ENCODE measurements at places on chromosomes 7 and 10. TPM values are rescaled to one million over a fixed set of nuclear protein-coding genes. Genes with fewer than 3 reads are reported as not detected.

The PDK4 gene
- 2.1 TPM for total RNA-seq

The ELFN1 gene
- 4.4 TPM for total RNA-seq

The DPYSL4 gene
- total RNA-seq: 5.4 TPM

The HMX3 gene
- total RNA-seq: not detected

The ZNF503 gene
- total RNA-seq: 30.4 TPM

The UBN2 gene
- 14.8 TPM for total RNA-seq

DNA sequence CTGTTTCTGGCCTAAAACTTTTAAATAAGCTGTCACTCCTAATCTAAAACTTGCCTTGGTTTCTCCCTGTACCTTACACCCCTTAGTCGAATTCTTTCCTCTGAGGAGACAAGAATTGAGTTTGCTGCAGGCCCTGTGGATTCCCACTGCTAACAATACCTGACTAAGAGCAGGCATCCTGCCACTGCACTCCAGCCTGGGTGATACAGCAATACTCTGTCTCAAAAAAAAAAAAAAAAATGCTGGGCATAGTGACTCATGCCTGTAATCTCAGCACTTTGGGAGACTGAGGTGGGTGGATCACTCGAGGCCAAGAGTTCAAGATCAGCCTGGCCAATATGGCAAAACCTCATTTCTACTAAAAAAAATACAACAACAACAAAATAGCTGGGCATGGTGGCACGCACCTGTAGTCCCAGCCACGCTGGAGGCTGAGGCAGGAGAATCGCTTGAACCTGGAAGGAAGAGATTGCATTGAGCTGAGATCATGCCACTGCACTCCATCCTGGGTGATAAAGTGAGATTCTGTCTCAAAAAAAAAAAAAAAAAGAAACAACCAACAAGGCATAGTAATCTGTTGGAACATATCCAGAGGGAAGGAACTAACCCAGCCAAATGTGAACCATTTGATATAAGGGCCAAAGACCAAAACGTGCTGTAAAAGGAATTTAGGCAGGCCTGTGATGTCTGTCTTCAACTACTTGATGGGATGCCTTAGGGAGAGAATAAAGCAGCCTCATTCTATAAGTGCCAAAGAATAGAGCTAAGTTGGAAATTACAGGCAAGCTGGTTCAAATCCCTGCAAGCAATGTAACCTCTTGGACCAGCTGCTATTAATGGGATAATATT is 732.7 kb upstream of the AUTS2 start:
- no peak overlapping the region for H3K4me3 ChIP-seq
- H3K27ac ChIP-seq: no peak overlapping the region
- H3K4me1 ChIP-seq: no peaks in the 10 kb centered on the region

DNA sequence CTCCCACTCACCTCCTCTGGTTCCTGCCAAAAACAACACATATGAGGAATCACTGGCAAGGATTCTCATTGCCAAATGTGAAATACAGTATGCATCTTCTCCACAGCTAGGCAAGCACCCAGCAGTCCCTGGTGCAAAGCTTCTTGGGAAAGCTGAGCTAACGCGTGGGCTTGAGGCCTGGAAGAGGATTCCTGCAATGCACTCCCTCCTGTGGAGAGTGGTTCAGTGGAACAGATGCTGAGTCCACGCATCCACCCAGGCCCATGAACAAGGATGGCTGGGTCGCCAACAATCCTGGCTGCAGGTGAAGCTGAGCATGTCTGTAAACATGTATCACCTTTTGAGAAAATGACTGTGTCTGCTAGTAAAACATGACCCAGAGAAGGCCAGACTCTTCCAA is 113.2 kb upstream of the CHST15 start:
- H3K36me3 ChIP-seq: no peaks in the 10 kb centered on the region
- DNase-seq: no peak
- H3K4me1 ChIP-seq: no peaks in the 10 kb centered on the region
- H3K27ac ChIP-seq: no peak overlapping the region
- no peak overlapping the region for H3K4me3 ChIP-seq

- DNase-seq: no peak
- H3K27ac ChIP-seq: no peak overlapping the region
- H3K4me1 ChIP-seq: peaks cover 34% of the 10 kb centered on the region
Measured at GRCh38 chr10:93996551-93996950, 2.8 kb downstream of the PLCE1 start.

GRCh38 chr10:99981581-99982199 is 28.1 kb downstream of the DNMBP start:
- H3K27me3 ChIP-seq: no peaks in the 10 kb centered on the region
- peak overlapping the region; percentile 44 for H3K27ac ChIP-seq
- H3K36me3 ChIP-seq: no peaks in the 10 kb centered on the region

DNA sequence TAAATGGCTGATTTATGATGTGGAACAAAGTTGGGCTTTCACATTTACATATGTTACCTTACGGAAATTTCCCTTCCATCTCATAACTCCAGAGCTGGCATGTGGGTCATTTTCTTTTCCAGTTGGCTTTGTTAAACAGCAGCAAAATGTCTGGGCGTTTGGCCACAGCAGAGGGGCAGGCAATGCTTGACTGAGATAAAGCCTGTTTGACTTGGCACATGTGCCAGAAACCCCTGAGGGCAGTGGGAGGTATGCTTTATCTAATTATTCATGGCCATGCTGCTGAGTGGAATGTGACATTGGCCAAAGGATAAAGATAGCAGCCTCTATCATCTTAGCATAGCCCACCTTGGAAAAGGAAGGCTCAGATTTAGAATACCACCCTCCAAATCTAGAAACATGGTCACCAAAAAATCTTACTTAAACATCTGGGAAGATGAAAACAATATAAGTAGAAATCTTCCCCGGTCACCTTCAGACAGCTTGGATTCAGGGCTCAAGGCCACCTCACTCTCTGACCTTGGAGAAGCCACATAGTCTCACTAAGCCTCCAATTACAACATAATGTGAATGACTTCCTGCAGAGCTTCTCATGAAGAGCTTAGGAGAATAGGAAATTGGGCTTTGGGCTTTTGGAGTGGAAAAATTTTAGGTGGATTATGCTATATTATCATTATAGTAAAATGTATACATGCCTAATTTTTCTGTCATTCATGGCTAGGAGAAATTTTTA is 101.5 kb downstream of the GRM3 start:
- no peak for DNase-seq
- H3K27me3 ChIP-seq: no peaks in the 10 kb centered on the region
- no peak overlapping the region for H3K4me3 ChIP-seq

GRCh38 chr7:47069385-47070076 is 512.4 kb downstream of the TNS3 start:
- H3K27ac ChIP-seq: no peak overlapping the region
- no peaks in the 10 kb centered on the region for H3K36me3 ChIP-seq
- no peak overlapping the region for H3K4me3 ChIP-seq
- H3K4me1 ChIP-seq: no peaks in the 10 kb centered on the region
- DNase-seq: no peak
- no peaks in the 10 kb centered on the region for H3K27me3 ChIP-seq

DNA sequence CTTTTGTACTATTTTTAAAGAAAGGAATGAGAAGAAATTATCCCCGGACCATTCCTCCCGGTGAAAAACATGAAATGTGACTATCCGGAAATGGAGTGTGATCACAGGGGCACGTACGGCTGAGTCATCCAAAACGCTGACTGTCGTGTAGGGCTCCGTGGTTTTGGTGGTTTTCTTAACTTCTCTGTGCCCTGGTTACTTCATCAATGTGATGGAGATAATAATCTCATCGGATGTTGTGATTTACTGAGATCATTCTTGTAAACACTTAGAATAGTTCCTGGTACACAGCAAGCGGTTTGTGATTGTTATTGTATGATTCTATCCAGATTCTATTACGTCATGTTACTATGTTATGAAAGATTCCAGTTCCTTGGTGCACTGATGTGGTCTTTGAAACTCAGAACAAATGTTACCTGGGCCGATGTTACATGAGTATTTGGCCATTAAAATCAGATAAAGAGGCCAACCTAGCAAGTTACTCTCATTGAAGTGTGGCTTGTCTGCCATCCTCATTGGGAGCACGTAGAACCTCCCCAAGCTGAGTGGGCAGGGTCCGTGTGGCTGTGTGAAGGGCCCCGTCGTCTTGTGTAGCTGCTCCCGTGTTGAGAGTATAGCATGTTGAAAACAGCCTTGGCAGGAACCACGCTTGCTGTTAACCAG is 99.5 kb downstream of the CAMK1D start:
- H3K4me3 ChIP-seq: peak overlapping the region; percentile 34
- no peaks in the 10 kb centered on the region for H3K36me3 ChIP-seq
- H3K27ac ChIP-seq: peak overlapping the region; percentile 65
- peak; percentile 74 for DNase-seq
- no peaks in the 10 kb centered on the region for H3K27me3 ChIP-seq

Data from HCT116 (cell line).